ENCODE measurements at places on chromosomes 7 and 10.

DNA sequence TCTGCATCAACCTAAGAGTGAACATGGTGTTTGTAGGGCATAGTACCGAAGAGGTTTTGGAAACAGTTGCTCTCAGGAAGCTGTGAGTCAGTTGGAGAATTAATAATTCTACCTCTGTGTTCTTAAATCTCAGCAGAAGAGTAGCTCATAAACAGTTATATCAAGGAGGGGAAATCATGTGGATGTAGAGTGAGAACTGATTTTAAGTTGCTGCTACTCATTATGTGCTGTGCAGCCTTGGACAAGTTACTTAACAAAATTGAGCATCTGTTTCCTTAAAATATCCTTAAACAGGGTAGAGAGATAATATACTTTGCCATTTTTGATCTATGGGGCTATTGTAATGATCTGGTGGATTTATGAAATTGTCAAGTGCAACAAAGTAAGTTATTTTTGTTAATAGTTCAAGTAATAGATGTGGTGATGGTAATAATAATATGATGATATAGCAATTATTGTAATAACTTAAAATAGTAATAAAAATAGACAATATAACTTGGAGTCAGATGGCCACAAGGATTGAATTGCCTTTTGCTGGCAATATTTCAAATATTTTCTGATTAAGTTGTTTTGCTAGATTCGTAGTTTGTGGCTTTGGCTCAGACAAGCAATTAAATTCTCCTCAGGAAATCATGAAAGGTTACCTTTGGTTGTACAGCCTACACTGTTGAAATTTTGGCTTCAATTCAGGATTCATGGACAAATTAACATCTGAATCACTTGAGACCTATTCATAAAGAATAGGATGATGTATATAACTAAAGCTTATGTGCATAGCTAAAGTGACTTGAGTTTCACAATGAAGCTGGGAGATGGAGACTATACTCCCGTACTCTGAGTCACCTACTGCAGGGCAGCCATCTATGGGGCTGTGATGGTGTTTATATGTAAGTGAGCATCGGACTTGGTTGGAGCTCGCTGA, 228.5 kb downstream of the CDK14 start:
- no peak for DNase-seq

GRCh38 chr7:8232999-8233847, 28.7 kb downstream of the ICA1 start:
- DNase-seq: no peak

DNA sequence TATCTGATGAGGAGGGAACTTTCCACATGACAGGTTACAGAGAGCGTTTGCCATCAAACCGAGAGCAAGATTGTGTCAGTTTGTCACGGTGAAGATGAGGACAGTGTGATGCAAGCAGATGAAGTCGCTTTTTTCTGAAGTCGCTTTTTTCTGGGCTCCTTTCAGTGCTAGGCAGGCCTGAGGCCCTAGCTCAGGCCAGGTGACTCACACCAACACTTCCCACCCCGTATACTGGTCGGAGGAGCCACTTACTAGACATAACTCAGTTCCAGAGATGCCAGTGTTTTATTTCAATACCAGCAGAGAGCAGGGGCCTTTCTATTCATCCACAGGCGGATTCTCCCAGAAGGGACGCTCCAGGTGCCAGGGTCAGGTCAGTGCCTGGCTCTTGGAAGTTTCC, 58.9 kb downstream of the SFMBT2 start:
- no peak for DNase-seq

DNA sequence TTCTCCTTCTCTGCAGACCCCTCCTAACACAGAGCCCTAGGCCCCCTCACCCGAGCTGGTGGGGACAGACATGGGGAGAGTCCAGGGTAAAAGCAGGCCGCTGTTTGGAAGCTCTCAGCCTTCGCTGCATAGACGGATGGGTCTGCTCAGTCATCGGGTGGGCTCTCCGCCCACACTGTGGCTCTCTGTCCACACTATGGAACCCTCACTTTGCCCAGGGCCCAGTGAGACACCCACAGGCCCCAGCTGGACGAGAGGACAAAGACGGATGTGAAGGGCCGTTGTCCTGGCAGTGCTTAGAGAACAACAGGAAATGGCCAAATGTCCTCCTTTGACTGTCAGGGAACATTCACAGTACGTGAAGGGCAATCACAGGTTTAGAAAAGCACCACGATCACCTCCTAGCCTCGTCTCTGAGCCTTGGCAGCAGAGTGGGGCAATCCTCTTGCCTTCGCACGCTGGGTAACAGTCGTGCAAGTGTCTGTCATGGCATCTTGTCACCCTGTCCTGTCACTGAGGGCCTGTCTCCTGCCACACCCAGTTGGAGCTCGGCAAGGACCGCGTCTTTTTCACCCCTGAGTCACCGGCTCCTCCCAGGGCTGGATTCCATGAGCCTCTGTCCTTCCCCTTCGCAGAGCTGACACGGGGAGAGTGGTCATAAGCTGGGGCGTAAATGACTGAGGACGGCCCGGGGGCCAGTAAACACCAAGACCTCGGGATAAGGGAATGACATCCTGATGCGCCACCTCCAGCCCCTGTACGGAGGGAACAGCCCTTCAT, 80.6 kb downstream of the PRKAG2 start:
- DNase-seq: peak; percentile 80

DNA sequence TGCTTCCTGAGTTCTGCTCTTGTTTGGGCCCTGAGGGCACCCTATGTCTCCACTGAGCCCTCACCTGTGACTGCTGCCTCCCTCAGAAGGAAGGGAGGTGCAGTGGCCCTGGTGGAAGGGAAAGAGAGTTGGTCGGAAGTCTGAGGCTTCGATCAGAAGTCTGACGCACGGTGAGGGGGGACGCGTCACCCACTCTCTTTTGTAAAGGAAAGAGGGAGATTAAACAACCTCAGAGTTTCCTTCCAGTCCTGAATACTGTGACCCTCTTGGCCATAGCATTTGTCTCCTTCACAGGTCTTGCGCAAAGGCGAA, 31.4 kb upstream of the TRIM8 start:
- DNase-seq: peak; percentile 55

GRCh38 chr7:88775838-88776237, 16.3 kb downstream of the ZNF804B start:
- DNase-seq: no peak

DNA sequence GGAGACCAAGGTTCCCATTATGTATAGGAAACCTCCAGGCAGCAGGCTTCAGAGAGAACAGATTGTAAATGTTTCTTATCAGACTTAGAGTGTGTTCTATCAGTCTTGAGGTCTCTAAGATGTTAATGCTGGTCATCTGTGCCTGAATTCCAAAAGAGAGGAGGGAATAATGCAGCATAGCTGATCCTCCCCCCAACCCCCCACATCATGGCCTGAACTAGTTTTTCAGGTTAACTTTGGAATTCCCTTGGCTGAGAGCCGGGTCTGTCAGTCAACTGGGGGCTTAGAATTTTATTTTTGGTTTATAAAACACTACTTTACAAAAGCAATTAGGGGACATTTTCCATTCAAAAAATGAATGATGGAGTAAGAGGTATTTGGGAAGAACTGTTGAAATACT, 184.3 kb downstream of the NEBL start:
- DNase-seq: no peak

DNA sequence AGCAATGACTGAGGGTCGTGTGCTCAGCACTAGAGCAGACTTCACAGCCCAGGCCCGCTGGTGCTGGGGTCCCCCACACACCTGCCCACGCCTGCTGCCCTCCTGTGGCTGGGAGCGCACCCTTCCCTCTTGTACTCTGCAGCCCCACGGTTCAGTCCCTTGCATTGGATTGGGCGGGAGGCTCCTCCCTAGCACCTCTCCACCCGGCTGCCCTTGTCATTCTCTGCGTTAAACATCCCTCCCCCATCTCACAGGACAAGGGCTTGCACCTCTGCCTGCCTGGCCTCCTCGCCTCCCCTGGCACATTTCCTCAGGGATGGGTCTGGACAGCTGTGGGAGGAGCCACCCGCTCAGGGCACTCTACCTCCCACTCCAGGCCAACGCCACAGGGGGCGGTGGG, 68.6 kb downstream of the ALOX5 start:
- DNase-seq: no peak

Measured in sigmoid colon (tissue), 7 donors.